ENCODE measurements at places on chromosomes 12 and 14.

- peak; percentile 59 for DNase-seq
Measured at GRCh38 chr12:8950702-8951478, 1.4 kb upstream of the M6PR start.

GRCh38 chr14:54221432-54221803, 175.4 kb upstream of the CDKN3 start:
- no peak for DNase-seq

DNA sequence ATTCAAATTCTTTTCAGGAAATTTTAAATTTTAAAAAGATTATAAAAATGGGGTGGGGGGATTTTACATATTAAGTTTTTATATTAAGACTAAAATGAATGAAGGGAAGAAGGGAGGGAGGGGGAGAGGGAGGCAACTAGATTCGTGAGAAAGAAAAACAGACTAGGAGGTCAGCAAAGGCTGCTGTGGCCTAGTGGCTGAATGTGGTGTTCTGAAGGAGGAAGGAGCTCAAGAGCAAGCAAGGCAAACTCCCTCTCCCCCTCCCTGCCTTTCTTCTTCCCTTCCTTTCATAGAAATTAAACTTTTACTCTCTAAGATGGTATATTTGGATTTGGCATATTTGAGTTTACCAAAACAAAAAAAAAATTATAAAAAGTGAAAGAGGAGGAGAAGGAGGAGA, 18.1 kb downstream of the DYRK2 start:
- DNase-seq, result no peak

GRCh38 chr12:119869720-119870119, 7.4 kb downstream of the CIT start:
- DNase-seq, result no peak

GRCh38 chr14:100717386-100717785, 9.3 kb upstream of the DLK1 start:
- DNase-seq, result no peak

GRCh38 chr12:6535960-6536847, 1.9 kb downstream of the GAPDH start:
- DNase-seq, result no peak

DNA sequence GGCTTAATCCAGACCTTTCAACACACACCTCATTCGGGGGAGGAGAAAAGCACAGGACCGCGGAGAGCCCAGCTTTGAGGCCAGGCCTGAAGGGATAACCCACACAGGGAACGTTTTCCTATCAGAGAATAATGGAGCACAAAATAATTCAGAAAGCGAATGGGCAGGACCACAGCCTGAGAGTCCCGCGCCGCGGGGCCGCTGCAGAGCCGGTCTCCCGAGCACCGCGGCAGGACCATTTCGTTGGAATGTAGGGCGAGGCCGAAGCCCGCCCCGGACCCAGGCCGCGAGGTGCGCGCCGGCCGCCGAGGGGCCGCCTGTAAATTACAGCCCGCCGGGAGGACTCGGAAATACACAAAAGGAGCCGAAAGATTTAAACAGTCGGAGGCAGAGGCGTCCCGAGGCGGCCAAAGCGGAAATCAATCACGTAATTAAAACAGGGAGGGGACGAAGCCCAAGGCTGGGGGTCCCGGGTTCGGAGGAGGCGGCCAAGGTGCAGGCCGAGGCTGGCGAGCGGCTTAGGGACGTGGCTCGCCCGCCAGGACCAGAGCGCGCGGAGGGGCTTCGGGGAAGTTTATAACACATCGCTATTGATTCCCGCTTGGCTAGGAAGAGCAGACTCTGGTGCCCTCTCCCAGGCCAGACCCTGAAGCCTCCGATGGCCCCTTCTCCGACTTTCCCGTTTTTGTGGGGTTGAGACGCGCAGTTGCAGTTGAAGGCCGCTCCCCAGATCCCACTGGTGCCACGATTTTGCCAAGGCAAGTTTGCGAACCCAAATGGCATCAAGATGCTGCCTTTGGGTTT, 6.3 kb upstream of the HOXC4 start:
- no peak for DNase-seq

GRCh38 chr14:92513966-92514843, 624 bp downstream of the RIN3 start:
- no peak for DNase-seq

- no peak for DNase-seq
Measured at GRCh38 chr12:93302331-93303229, 75.1 kb upstream of the NUDT4 start.

DNA sequence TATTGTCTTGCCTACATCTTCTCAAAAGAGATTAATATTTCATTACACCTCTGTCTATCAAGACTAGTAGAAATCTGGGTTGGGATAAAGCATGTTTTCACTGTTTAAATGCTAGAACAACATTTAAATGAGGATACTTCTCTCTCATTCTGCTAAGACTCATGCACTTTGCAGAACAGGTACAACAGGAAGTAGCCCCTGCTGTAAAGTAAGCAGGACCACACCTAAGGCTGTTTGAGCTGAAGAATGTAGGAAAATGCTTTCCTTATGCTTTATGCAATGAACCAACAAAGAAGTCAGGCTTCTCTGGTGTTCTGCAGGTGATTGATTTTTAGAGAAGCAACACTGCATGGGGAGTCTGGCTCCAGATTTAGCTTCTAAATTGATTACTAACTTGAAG, 89.4 kb downstream of the PAX9 start:
- no peak for DNase-seq

Measured in CD4-positive, alpha-beta T cell treated with Interleukin-1 beta for 1 hour (primary cell).